ENCODE measurements at places on chromosomes 2 and 18.

- no peak for DNase-seq
Measured at GRCh38 chr18:24013051-24013450, 1.5 kb upstream of the TTC39C start.

DNA sequence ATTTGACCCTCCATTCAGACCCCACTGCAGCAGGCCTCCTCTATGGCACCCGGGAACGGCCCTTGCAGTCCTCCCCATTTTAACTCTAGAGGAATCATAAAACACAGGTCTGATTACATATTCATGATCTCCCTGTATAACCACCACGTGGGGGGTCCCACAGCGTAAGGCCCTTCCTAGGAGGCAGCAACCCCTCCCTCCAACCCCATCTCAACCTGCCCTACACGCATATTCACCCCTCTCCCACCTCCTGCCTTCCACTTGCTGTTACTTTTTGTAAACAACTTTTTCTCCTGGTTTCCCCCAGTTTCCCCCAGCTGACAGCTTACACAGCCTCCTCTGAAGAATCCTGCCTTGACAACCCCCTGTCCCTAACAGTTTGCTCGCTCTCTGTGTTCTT lies 85.1 kb upstream of the FOXI3 start:
- no peak for DNase-seq

DNA sequence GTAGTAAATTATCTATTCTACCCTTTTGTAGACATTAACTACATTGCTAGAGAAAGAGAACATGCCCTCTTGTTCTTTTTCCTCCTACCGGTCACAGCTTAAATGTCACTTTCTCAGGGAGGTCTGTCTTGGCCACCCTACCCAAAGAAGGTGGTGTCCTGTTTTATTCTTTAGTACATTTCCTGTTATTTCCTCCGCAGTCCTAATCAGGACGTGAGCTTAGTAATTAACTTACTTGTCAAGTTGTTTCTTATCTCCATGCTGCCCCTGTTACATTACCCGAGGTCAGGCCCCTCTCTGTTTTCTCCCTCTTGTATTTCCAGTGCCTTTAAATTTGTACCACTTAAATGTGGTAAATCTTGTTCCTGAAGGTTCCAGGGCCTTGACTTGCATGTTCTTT lies 73.7 kb upstream of the RMDN2 start:
- no peak for DNase-seq

GRCh38 chr2:223995569-223995968 lies 38.3 kb downstream of the MRPL44 start:
- no peak for DNase-seq

DNA sequence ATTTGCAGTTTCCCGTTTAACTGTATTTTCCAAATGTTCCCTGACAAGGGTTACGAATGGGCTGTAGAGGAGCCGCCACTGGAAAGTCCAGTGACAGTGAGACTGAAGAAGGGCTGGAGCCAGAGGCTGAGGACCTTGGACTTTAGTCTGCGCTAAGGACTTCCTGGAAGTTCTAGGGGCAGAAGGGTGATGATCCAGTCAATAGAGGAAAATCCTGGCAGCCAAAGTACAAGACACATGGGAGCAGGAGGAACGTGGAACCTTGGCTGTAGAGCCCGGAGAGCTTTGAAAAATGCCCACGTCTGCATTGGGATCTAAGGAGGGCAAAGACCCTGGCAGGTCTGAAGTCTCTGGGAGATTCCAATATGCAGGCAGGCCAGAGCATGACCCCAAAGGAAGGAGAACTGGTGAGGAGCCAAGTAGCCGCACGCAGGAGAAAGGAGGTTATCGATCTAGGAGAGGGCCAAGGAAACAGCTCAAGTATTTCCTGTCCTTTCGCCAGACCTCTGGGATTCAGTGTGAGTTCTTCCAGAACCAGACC lies 28.5 kb downstream of the MBP start:
- DNase-seq: peak; percentile 19

DNA sequence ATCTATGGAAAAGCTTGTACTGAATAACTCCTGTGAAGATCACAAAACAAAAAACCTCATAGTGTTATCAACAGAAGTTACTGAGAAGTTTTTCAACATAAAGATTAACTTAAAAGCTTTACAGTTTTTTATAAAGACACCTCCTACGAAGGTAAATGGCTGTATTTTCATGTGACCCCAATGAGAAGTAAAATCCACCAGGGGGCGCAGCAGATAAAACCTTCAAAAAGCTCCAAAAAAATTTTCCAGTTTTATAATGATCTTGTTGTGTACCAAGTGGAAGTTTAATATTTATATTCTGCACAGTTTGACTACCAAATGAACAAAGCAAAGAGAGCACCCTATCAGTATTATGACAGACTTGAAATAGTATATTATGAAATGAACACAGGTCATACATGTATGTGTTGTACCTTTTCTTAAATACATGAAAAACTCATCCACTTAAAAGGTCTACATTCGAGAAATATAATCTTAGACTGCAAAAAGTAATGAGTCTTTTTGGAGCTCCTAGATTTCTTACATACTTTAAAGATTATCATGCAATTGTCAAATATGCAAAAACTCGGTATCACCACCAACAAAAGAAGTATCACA lies 38.5 kb downstream of the PNO1 start:
- no peak for DNase-seq

- no peak for DNase-seq
Measured at GRCh38 chr18:48064978-48065600, 134.6 kb upstream of the SMAD2 start.

GRCh38 chr2:73970850-73971471 lies 13.7 kb upstream of the TET3 start:
- peak; percentile 63 for DNase-seq

DNA sequence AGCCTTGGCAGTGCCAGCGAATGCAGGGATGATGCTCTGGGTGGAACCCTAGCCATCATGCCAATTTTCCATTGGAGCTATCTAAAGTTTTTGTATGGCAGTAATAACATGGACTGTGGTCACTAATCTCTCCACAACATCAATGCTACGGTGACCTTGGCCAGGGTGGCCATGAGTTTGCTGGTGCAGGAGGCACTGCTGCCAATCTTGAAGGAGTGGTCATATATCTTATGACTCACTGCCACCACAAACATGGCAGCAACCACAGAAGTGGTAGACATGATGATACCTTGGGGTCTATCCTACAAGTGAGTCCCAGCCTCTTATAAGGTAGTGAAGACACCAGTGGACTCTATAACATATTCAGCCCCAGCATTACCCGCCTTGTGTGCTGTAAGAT lies 104.6 kb downstream of the EVA1A start:
- DNase-seq: no peak

DNA sequence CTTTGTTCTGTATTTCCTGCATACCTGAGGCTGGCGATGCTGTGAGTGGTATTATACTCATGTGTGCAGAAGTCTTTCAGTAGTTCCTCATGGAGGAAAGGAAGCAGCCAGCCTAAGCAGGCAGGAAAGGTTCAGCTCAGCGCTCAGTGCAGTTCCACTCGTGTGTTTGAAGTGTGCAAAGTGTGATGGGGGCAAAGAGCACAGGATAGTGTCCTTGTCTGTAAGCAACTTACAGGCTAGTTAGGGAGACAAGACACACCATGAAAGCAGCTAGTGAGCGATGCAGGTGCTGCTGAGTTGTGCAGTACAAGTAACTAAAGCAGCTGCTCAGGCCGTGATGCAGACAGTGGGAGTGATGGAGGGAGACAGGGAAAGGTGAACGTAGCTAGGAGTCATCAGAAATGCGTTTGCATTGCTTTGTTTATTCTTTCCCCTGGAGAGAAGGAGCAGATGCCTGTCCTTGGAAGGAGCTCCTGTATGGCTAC lies 146.2 kb downstream of the LDLRAD4 start:
- DNase-seq: no peak

DNA sequence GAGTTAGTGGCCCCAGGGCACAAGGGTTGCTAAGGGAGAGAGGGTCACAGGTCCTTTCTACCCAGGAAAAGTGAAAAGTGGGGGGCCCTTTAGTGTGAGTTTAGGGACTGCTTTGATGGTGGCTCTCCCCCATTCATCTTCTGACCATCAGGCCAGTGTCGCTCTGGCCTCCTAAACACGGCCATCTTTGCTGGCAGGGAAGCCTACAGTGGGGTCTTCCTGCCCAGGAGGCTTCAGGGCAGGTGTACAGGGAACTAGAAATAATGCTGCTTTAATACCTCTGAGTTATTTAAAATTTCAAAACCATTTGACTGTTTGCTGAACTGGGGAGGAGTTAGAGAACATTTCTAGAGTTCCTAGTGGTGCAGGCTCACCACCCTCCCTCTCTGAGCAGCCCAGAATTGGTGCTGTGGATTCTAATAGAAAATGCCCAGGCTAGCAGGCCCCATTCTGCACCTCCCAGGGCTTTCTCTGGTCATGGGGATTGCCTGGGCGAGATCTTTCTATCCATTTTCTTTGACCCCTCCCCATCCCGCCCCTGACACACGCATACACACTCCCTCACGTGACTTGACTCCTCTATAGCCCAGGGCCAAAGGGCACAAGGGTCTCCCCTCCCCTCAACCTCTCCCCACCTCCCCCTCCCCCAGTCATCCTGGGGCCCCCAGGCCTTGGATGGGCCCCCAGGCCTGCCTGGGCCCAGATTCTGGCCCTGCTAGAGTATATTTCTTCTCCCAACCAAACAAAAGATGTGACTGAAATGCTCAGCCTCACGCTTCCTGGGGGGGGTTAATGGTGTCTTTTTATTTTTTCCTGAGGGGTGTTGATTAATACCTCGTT lies 3.1 kb downstream of the PKDCC start:
- DNase-seq: no peak

DNA sequence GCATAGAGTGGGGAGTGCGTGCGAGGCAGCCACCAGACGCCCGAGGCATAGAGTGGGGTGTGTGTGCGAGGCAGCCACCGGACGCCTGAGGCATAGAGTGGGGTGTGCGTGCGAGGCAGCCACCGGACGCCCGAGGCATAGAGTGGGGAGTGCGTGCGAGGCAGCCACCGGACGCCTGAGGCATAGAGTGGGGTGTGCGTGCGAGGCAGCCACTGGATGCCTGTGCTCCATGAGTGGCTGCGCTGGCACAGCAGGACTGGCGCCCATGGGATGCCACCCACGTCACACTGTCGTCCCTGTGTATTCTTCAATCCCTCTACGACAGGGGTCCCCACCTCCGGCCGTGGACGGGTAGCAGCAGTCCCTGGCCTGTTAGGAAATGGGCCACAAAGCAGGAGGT lies 221.9 kb downstream of the HDAC4 start:
- DNase-seq: no peak

- peak; percentile 30 for DNase-seq
Measured at GRCh38 chr2:73069855-73070642, 1.5 kb downstream of the SFXN5 start.

- no peak for DNase-seq
Measured at GRCh38 chr2:168186452-168186851, 60.9 kb downstream of the STK39 start.

DNA sequence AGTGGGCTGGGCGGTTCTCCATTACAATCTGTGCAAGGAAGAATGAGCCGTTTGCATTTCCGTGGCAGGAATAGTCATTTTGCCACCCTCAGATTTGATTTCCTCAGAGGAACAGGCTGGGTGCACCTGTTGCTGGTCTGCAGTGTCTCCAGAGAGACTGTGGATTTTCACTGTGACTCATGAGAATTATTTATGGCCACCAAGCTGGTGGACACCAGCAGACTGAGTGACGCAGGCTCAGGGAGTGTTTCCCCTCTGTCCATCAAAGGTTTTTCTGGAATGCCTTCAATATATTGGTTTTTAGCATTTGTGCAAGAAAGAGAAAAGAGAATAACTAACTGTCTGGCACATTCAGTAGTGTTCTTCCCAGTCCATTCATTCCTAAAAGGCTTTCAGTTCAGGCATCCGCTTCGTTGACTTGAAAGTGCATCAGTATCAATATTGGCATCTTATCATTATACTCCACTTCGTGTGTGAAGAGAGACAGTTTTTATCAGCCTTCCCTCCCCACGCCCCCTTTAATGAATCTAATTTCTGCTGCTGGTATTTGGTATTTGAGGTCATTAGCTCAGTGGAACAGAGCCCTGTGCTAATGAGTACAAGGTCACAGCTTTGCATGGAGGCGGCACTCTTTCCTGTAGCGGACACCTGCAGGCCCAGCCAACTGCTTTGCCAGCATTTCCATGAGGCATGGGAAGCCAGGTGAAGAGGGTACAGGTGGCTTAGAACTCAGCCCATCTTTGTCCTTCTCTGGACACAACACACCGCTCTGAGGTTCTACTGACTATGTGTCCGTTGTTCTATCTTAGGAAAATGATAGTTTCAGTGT lies 39.9 kb downstream of the PRKCE start:
- no peak for DNase-seq

Data from activated T-cell treated with anti-CD3 and anti-CD28 coated beads, Interleukin-2, amount 50 U/mL, for 48 hours (primary cell).